ENCODE measurements at places on chromosomes 11 and 22.

DNA sequence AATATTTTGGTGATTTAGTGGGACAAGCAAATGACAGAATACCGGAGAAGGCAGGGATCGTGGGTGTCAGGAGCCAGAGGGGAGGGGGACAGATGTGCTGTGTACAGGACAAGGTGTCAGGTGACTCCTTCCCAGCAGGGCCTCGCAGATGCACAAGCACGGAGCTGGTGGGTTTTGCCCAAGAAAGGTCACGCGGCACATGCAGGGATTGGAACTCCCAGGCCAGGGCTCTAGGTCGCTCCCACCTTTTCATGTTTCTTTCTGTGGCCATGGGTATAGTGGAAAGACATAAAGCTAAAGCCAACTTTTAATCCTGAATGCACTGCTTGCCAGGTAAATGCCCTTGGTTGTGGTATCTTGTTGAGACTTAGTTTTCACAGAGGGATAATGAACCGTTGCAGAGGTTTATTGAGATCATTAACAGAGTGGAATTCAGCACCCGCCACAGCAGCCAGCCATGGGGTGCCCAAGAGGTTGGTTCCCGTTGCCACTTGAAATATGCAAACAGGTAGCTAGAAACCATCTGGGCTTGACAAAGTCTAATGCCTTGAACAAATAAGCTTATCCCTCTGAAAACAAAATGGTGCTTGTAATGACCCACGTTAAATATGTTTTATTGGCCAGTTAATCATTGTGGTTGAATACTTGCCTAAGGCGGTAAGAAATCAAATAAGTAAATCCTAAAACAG lies 10.1 kb downstream of the C22orf23 start:
- DNase-seq: no peak

- no peak for DNase-seq
Measured at GRCh38 chr22:25623310-25623734, 58.8 kb downstream of the GRK3 start.

DNA sequence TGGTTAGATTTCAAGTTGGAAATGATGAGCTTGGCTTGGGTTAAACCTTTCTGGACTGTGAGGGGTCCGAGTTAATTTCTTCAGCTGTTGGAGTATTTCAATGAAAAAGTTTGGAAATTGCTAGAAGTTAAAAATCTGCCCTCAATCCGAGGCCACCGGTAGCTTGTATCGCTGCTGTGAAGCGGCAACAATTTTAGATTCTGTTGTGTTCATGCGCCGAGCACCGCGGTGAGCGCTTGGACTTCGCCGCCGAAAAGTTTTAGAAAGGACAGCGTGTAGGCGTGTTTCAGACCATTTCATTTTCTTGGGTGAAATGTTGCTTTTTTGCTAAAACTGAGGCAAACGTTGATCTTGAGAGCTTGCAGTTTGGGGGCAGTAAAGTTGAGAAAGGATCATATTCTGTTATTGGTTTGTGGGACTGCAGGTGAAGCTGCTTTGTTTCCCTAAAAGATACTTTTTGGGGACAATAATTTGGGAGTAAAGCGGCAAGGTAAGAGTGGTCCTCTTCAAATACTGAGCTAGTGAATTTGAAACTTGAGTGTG lies 928 bp downstream of the FBXO7 start:
- no peak for DNase-seq

GRCh38 chr11:108927791-108928545 lies 263.1 kb downstream of the DDX10 start:
- no peak for DNase-seq

- DNase-seq: no peak
Measured at GRCh38 chr11:134138376-134138775, 69.5 kb downstream of the JAM3 start.

DNA sequence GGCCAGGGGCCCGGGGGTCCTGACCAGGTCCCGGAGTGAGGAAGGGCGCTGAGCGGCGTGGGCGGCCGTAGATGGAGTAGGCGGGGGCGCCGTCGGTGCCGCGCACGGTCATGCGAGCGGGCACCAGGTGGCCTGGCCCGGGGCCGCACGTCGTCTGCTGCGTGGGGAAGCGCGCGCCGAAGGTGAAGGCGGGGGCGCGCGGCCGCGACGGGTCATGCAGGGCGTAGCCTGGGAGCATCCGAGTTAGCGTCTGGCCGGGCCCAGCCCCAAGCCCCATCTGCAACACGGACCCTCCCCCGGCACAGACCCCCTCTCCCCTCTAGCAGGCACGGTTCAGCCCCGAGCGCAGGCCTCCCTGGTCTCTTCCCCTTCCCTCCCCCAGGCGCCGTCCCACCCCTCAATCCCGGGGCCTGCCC lies 1.7 kb upstream of the TYMP start:
- no peak for DNase-seq

All from cortex of kidney (tissue), 1 donor.